ENCODE measurements at places on chromosomes 3 and 15. TPM values are rescaled to one million over a fixed set of nuclear protein-coding genes. Genes with fewer than 3 reads are reported as not detected.

Gene TGM4
- not detected for total RNA-seq

Gene CEMIP
- 0.21 TPM for total RNA-seq

Gene CCR3
- total RNA-seq, result not detected

Gene CNTN6
- total RNA-seq, result not detected

Gene SLC2A2
- total RNA-seq, result not detected

Gene DNAH12
- 1.1 TPM for total RNA-seq

DNA sequence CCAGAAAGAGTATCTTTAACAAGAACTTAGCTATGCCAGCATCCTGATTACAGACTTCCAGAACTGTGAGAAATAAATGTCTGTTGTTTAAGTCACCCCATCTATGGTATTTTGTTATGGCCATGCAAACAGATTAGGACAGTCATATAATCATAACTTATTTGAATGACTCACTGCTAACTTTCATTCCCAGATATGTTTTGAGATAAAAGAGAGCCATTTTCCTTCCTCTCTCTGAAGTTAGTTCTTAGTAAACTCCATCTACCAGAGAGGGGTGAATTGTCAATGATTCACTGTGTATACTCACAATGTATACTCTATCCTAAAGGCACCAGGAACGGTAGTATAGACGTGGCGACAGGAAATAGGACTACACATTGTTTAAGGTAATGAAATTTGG is 179.4 kb upstream of the DPH6 start:
- H3K27ac ChIP-seq, result no peak overlapping the region
- no peaks in the 10 kb centered on the region for H3K27me3 ChIP-seq
- H3K36me3 ChIP-seq, result no peaks in the 10 kb centered on the region
- no peak overlapping the region for H3K4me3 ChIP-seq
- no peak for DNase-seq

- no peaks in the 10 kb centered on the region for H3K27me3 ChIP-seq
- no peak for DNase-seq
- no peaks in the 10 kb centered on the region for H3K4me1 ChIP-seq
- no peaks in the 10 kb centered on the region for H3K36me3 ChIP-seq
- no peak overlapping the region for H3K4me3 ChIP-seq
- no peak overlapping the region for H3K27ac ChIP-seq
Observed at GRCh38 chr3:171845481-171846284, 2.5 kb downstream of the TMEM212 start.

DNA sequence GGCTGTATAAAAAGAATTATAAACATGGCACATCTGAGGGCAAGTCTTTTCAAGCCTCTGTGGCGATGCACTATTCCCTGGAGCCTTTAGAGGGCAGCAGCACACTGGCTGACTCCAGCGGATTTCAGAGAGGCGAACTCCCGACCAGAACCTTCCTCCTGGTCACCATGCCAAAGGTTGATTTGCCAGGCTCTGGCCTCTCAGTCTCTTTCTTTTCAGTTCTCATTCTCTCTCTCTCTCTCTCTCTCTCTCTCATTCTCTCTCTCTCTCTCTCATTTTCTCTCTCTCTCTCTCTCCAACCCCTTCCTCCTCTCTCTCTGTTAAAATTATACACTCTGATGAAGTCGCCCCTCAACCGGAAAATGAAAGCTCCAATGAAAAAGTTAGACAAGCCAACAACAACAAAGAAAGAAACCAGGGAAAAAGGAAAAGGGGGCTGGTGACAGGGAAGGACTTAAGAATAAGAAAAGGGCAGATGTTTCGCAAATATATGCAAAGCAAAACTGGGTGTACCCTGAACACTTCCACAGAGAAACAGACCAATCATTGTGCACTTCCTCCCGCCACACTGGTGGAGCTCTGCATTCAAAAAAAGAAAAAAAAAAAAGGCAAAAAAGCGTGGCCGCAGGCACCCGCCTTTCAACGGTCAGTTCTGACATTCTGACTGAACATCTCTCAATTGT is 90.2 kb downstream of the TIGIT start:
- H3K36me3 ChIP-seq, result no peaks in the 10 kb centered on the region
- peak; percentile 65 for DNase-seq
- H3K4me1 ChIP-seq, result no peaks in the 10 kb centered on the region
- no peaks in the 10 kb centered on the region for H3K27me3 ChIP-seq
- peak overlapping the region; percentile 94 for H3K27ac ChIP-seq

GRCh38 chr3:37279856-37280255 is 105.5 kb upstream of the LRRFIP2 start:
- no peak overlapping the region for H3K27ac ChIP-seq
- no peaks in the 10 kb centered on the region for H3K36me3 ChIP-seq
- DNase-seq, result no peak
- no peaks in the 10 kb centered on the region for H3K4me1 ChIP-seq
- H3K4me3 ChIP-seq, result no peak overlapping the region

DNA sequence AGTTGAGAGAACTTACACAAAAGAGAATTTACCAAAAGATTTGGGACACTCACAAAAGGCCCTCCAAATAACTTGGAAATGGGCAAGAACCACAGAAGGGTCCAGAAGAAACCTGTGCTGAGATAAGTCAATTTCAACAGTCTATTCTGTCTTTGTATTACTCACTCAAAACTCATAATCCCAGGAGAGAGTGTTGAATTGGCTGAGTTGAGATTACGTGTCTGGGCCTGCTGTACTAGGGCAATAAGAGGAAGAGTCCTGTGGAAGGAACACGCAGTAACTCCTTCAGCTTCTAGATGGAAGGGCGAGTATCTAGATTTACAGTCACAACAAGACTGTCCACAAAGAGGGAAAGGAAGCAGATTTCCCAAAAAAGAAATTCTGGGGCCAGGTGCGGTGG is 42.5 kb upstream of the DYNC1LI1 start:
- H3K4me3 ChIP-seq, result no peak overlapping the region
- no peak overlapping the region for H3K27ac ChIP-seq
- no peaks in the 10 kb centered on the region for H3K27me3 ChIP-seq

GRCh38 chr3:142318331-142318730 is 92.9 kb upstream of the GK5 start:
- no peak overlapping the region for H3K4me3 ChIP-seq
- no peaks in the 10 kb centered on the region for H3K4me1 ChIP-seq
- no peaks in the 10 kb centered on the region for H3K27me3 ChIP-seq
- H3K36me3 ChIP-seq, result peaks cover 72% of the 10 kb centered on the region
- no peak for DNase-seq

DNA sequence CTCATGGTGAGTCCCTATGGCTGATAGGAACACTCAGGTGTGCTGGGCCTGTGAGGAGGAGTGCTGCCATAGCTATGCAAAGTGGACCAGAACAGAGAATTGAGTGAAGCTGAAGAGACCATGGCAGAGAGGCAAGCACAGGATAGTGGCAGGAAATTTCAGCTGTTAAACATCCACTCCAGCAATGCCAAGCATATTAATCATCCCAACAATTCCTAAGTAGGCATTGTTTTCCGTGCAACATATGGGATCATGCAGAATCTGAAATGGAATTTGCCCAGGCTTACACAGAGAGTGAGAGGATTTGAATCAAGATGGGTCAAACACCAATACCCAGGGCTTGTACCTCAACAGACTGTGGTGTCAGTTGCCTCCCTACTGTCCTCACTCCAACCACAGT is 582.6 kb upstream of the UBE2E2 start:
- no peak overlapping the region for H3K27ac ChIP-seq
- DNase-seq, result no peak
- no peak overlapping the region for H3K4me3 ChIP-seq

GRCh38 chr3:38029400-38030125 is at the start of gene PLCD1:
Gene PLCD1, minus strand, starts transcription at chr3:38029642. Its CDS starts 103 bp downstream, at chr3:38029539.
- peak within 1 kb of the TSS; percentile 54 for H3K4me3 ChIP-seq
- H3K4me1 ChIP-seq, result peaks cover 25% of the 10 kb centered on the region
- H3K27me3 ChIP-seq, result no peaks in the 10 kb centered on the region
- H3K36me3 ChIP-seq, result no peaks in the 10 kb centered on the region
- H3K27ac ChIP-seq, result peak within 1 kb of the TSS; percentile 81

DNA sequence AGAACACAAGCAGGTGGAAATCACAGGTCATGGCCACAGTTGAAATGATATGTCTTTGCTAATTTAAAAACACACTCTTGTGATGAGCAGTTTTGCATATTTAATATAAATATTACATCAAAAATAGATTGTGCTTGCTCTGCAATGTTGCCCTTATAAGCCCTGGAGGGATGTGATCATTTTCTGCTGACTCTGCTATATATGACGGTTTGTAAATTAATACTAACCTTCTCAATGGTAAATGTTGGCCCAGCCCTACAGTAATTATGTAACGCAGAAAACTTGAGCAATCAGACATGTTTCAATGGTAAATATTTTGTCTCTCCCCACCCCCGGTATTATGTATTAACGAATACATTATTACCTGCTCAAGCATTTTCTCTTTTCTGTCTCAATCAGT is 359.5 kb upstream of the CNTN6 start:
- no peak for DNase-seq
- no peak overlapping the region for H3K4me3 ChIP-seq
- no peak overlapping the region for H3K27ac ChIP-seq
- no peaks in the 10 kb centered on the region for H3K27me3 ChIP-seq
- no peaks in the 10 kb centered on the region for H3K36me3 ChIP-seq
- no peaks in the 10 kb centered on the region for H3K4me1 ChIP-seq

DNA sequence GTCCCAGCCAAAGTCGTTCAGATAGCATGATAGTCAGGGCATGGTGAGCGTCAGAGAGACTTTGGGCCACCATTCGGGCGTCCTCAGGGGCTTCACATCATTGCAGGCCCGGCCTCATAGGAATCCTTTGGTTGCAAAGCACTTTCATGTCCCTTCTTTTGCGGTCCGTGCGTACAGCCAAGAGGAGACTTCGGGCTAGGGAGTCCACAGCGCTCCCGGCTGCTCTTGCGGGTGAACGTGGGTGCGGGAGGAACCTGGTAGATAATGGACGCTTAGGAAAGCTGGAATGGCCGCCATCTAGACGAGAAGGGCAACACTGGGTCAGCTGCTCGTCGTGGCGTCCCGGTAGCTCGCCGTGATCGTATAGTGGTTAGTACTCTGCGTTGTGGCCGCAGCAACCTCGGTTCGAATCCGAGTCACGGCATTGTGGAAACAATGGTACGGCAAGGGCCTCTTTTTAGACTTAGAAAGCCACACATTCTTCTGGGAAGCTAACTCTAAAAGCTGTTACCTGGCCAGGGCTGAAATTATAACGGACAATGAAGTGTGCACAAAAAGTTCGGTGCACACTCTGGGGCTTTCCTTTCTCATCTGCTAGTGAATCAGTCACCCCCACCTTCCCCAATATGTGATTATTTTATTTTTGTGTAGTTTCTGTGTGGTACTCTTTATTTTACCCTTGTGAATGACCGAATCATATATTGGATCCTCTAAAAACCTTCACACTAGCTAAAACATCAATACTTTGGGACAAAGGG is 13.2 kb upstream of the SHF start:
- H3K4me1 ChIP-seq, result peaks cover 32% of the 10 kb centered on the region
- peak overlapping the region; percentile 88 for H3K4me3 ChIP-seq
- no peaks in the 10 kb centered on the region for H3K27me3 ChIP-seq
- H3K36me3 ChIP-seq, result no peaks in the 10 kb centered on the region
- peak; percentile 82 for DNase-seq
- peak overlapping the region; percentile 100 for H3K27ac ChIP-seq
